ENCODE measurements at places on chromosomes 5 and 9. TPM values are rescaled to one million over a fixed set of nuclear protein-coding genes. Genes with fewer than 3 reads are reported as not detected.

GRCh38 chr9:4704129-4704528, 24.8 kb downstream of the CDC37L1 start:
- no peak for DNase-seq

- DNase-seq = no peak
These were observed 312.2 kb downstream of the SEMA5A start for GRCh38 chr5:9233712-9234111.

GRCh38 chr9:135343837-135344522, 135.6 kb upstream of the PPP1R26 start:
- no peak for DNase-seq

- DNase-seq = no peak
These were observed 63.6 kb downstream of the FRMD3 start for GRCh38 chr9:83474631-83475030.

GRCh38 chr5:151461312-151461711, 13.9 kb downstream of the SLC36A1 start:
- no peak for DNase-seq

- no peak for DNase-seq
These were observed 167.9 kb upstream of the GLRA1 start for GRCh38 chr5:152092580-152092979.

GRCh38 chr9:1913631-1914330, 101.4 kb upstream of the SMARCA2 start:
- no peak for DNase-seq

DNA sequence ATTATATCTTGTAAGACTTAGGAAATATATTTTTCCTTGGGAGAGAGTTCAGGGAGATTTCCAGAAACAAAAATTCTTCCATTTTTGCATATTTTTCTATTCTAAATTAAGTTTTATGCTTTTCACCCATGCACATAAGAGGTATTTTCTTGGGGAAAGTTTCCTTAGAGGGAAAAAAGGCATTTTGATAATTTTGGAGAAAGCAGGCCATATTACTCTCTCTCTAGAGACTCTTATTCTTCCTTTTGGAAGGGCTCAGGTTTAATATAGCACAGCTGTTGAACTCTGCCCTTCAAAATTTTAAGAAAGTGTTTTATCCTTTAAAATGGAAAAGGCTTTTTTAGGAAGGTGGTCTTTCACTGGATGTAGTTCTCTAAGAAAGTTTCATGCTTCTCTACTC, 8.0 kb downstream of the NDUFS4 start:
- no peak for DNase-seq

GRCh38 chr5:58530942-58531490, 39.8 kb downstream of the GAPT start:
- no peak for DNase-seq

GRCh38 chr9:72127753-72128152, 21.5 kb upstream of the GDA start:
- no peak for DNase-seq

- no peak for DNase-seq
These were observed 135.6 kb upstream of the RORB start for GRCh38 chr9:74361508-74361907.

DNA sequence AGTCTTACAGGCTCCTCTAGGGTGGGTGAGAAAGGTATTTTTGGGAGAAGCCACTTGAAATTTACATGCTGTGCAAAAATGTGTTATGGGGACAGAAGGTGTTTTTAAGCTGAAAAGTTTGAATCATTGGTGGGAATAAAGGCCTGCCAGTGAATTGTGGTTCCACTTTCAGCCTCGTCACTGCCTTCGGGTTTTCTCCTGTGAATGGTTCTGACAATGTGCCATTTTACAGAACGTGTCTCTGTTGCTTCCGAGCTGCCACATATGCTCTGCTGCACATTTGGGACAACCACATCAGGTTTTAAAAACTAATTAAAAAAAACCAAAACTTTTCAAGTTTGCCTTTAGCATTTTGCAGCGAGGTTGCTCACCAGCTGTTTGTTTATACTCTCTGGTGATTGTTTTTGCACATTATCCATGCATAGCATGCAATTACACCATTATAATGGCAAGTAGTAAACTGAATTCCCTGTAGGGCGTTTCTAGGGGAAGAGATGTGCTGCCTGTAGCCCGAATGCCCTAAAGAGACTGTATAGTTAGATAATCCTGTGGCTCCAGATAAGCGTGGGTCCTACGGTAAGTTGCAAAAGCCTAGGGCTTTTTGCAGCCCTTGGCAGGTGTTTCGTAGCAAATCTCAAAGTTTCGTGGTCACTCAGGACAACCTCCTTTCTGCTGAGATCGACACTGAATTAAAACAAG, 40.1 kb upstream of the SUB1 start:
- no peak for DNase-seq

- no peak for DNase-seq
These were observed 314.1 kb upstream of the ATP10B start for GRCh38 chr5:161165998-161166660.

- DNase-seq = no peak
These were observed 6.0 kb downstream of the KIF12 start for GRCh38 chr9:114093031-114093471.

- no peak for DNase-seq
These were observed 18.5 kb downstream of the COL15A1 start for GRCh38 chr9:98962181-98962560.

DNA sequence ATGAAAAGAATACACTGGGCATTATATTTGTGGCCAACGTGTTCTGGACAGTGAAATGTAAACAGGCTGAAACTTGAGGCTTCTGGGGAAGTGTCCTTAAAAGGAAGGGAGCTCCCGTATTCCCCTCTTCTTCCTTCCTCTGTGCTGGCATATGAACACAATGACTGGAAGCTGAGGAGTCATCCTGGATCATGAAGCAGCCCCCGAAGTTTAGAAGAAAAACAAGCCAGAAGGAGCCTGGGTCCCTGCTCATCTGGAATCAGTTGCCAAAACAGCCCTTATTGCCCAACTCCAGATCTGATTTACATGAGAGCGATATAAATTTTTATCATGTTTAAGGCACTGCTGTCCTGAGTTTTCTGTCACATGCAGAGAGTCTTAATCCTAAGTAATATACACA, 65.4 kb upstream of the SLC1A1 start:
- peak; percentile 72 for DNase-seq

DNA sequence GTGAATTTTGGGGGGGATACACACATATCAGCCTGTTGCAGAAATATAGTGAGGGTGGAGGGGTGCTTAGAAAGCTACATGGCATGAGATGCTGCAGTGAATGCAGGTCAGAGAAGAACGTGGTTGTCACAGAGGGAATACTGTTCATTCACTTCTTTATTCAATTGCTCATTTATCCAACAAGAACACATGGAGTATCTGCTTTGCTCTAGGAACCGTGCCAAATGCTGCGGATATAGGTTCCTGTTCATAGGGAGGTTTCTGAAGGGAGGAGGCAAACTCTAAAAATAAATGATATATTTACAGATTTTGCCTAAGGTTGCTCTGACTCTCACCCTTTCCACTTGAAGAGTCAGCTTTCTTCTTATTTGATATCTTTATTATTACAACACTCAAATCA, 444.3 kb upstream of the CLINT1 start:
- DNase-seq = no peak

DNA sequence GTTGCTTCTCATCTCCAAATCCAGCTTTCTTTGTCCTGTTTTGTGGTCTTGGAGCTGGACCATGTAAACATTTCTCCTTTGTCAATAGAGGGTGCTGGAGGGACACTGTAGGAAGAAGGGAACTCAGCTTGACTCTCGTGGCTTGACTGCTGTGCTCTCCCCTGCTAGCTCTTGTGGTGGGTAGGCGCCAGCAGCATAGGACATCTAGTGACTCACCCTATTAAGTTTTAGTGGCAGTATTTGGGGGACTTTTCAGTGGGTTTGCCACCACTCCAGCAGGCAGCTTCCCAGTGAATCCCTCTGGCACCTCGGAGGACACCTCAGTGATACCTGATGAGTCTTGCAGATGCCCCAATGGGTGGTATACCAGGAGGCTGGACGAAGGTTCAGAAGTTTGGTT, 97.8 kb downstream of the TSSK1B start:
- DNase-seq = peak; percentile 68

- DNase-seq = no peak
These were observed 1.3 kb downstream of the ERBIN start for GRCh38 chr5:65927503-65928321.

DNA sequence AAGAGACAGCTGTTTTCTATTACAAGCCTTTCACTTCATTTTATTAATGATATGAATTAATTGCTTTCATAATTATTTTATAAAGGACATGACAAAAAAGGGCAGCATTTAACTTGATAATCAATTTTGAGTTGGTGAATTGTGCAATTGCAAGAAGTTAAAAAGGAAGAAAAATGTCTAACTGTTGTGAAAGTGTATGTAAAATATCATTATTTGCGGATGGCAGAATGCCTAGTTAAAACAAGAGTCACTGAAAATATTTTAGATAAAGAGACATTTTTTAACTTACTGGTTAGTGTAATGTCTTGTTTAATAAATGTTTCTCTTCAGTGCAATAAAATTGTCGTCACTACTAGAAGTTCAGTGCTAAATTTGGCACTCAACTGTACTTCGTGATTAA, 57.6 kb upstream of the HTR4 start:
- no peak for DNase-seq

- no peak for DNase-seq
These were observed 390.0 kb downstream of the PLK2 start for GRCh38 chr5:58069846-58070245.

GRCh38 chr5:10699987-10700386, 61.0 kb downstream of the DAP start:
- DNase-seq = no peak

- no peak for DNase-seq
These were observed 27.1 kb upstream of the ACTBL2 start for GRCh38 chr5:57509501-57510260.

GRCh38 chr9:122307925-122308324, 43.2 kb downstream of the MRRF start:
- peak; percentile 88 for DNase-seq

DNA sequence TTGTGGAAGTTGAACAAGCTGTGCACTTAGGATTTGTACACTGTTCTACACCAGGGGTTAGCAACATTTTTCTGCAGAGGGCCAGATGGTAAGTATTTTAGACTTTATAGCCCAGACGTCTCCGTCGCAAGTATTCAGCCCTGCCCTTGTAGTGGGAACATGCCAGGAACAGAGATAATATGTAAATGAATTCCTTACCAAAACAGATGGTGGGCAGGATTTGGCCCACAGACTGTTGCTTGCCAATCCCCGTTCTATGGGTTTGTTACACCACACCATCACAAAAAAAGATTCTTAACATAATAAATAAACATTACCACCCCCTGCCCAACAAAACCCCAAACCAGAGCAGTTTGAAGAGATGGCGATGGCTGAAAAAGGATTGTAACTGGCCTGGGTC, 74.3 kb downstream of the AMBP start:
- no peak for DNase-seq

DNA sequence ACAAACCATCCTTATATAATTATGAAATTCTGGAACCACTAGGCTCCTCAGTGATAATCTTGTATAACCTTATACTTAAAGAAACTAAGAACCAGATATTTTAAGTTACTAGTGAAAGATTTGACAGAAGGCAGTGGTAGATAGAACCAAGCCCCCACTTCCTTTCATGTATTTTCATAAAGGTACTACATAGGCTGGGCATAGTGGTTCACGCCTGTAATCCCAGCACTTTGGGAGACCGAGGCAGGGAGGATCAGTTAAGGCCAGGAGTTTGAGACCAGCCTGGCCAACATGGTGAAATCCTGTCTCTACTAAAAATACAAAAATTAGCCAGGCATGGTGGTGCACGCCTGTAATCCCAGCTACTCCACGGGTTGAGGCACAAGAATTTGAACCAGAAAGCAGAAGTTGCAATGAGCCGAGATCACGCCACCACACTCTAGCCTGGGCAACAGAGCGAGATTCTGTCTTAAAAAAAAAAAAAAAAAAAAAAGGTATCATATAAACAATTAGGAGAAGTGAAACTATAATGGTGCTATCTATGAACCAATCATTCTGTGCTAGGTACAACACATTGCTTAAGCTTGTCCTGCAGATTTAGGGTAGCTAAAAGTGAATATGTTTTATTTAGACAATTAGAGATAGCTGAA, 27.9 kb upstream of the DTWD2 start:
- DNase-seq = no peak

DNA sequence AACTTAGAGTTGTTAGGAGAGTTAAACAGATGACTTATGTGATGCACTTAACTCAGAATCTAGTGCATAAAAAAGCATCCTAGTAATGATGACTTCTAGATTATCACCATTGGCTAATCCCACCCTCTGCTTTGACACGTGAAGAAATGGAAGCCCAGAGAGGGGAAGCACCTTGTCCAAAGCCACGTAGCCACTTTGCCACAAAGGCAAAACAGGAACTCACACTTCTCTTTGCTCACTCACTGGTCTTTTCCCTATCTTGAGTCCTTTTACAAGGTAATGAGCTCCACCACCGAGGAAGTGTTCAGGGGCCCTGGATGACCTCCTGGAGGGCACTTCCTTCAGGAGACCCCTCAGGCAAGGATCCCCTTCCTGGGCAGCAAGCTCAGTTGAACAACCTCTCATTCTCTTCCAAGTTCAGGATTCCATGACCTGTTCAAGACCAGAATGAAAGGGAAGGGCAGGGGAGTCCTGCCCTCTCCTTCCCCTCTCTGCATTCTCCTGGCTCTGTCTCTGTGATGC, 89.7 kb downstream of the HRH2 start:
- no peak for DNase-seq

LCP2 gene
- not detected for total RNA-seq

CTNND2 gene
- total RNA-seq = not detected

SPZ1 gene
- not detected for total RNA-seq

CCDC192 gene
- total RNA-seq = not detected

RLN2 gene
- total RNA-seq = 0.35 TPM

PCDHB2 gene
- total RNA-seq = 2.9 TPM

CNTLN gene
- total RNA-seq = 8.6 TPM

SCGB3A2 gene
- total RNA-seq = not detected

COL23A1 gene
- not detected for total RNA-seq

CLTA gene
- total RNA-seq = 264 TPM

Data from pulmonary artery endothelial cell (primary cell).